ENCODE measurements at places on chromosomes 3 and 15. TPM values are rescaled to one million over a fixed set of nuclear protein-coding genes. Genes with fewer than 3 reads are reported as not detected.

GRCh38 chr3:120470870-120471269, 20.1 kb upstream of the FSTL1 start:
- no peak for DNase-seq

GRCh38 chr3:13329746-13330145, 90.4 kb downstream of the NUP210 start:
- DNase-seq: no peak

DNA sequence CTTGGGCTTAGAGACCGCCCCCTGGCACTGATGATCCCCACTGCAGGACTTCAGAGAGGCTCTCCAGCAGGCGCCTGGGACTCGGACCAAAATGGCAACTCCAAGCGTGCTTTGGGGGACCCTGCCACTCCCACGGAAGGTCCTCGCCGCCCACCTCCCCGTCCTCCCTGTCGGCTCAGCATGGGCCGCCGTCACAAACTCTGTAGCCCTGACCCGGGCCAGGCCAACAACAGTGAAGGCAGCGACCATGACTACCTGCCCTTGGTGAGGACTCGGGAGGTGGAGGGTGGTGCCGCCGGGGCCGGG, 7.7 kb downstream of the ALG3 start:
- DNase-seq: no peak

- no peak for DNase-seq
These were observed 191.7 kb upstream of the GADL1 start for GRCh38 chr3:31086148-31086547.

DNA sequence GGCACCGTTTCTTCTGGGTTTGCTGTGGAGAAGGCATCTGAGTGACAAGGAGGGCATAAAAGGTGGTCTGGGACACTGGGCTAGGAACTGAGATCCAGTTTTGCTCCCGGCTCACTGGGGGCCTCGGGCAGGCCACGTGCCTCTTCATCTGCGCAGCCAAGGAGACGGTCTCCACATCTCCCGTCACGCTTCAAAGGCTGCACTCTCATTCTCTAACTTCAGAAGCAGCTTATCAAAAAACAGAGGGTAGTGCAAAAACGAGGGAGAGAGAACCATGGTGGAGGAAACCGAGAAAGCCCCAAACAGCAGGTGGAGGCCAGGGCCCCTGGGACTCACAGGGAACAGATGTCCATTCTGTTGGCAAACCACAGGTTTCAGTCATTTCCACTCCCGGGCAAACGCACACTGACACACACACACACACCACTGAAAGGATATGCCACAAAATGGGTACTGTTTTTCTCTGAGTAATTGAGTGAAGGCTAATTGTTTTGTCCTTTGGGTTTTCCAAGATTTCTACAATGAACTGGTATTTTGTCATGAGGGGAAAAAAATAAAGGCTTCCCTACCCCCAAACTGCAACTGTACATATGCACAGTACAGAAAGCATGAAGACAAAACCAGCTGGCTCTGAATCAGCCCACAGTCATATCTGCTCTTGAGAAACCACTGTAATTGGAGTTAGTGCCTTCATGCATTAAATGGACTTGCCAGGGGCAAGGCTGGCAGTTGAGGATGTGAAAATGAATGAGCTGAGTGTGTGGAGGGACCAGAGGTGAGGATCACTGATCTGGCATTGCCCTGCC, 71.9 kb downstream of the MGLL start:
- no peak for DNase-seq

GRCh38 chr3:170999737-171000242, 26.7 kb downstream of the SLC2A2 start:
- peak; percentile 69 for DNase-seq

DNA sequence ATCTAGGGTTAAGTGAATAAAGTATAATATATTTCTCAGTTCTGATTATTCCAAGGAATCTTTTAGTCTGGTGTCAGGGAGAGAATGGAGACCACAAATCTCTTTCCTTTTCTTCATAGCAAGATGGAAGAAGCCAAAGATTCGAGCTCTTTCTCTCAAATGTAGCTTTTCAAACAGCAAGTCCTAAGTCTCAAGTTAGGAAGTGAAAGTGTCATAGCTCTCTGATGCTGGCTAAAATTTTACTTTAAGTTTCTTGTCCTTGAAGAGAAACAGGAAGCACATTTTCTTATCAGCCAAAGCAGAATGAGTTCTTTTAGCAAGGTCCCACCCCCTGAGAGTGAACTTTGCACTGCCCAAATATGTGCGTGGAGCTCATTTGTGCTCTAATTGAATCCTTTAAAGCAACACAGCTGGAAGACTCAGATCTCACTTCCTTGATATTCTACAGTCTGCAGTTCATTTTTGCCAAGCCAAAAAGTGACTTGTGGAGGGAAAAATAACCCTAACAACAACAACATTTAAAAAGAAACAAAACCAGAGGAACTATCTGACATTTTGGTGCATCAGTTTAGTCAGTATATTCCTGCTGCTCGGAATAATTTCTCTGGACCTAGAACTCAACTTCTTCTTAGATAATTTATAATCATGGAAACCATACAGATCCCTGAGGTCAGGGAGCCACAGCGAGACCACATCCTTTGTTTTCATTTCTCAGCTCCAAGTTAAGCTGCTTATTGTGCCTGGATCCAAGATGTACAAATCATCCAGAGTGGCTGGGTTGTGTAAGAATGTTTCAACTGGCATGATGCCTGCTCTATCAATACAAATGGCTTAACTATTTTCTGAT, 238.7 kb upstream of the P2RY1 start:
- DNase-seq: peak; percentile 88

DNA sequence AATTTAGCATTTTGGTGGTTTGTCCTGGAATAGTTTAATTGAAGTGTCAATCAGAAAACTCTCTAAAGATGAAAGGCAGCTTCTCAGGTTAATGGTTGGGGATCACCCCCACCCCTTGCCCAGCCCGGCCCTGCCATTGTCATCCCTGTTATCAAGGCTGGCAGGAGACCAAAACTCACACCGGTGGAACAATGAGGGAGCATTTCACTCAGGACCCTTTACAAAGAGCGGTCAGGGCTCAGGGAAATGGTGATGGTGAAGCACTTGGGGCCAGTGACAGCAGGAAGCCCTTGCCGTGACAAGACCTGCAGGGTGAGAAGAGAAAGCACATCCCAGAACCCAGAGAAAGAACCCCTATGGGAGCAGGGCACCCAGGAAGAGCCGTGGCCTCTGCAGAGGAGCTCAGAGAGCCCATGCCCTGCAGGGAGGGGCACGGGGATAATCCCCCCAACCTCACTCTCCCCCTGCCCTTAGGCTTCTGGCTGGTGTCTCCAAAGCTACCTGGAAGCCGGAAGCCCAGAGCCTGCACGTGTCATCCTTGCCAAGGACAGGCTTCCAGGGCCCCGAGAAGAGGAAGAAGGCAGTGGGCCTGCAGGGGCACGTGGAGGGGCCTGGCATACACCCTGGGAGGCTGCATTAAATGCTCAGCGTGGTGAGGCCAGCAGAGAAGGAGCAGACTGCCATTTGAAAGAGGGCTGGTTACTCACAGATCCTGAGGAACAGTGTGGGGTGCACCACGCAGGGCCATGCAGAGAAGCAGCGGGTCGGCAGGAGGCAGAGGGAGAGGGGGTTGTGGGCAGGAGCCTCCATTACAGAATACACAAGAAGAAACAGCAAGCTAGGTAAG, 80.6 kb upstream of the PRR20G start:
- no peak for DNase-seq

DNA sequence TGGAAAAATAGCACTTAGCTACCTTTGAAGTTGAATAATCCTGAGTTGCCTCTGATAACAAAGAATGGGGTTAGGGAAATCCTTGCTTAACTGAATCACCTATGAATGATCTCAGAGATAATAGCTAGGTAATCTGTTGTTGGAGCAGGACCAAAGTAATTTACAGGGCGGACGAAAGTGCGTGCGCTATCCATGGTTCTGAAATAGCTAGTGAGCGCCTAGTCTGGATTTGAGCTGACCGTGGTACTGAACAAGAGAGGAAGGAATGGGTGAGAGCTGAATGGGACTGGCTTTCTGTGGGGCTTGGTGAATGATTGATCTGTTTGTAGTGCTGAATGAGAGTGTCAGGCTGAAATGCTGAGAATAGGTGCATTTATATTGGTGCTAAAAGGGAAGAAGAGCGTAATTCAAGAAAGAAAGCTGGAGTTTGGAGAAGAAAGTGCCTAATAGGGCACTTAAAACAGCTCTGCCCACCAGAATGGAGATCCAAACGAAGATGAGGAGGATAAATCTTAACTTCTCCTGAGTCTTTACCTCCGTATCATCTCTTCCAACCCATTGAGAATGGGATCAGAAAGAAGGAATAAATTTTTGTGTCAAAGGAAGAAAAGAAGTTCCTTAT, 10.1 kb downstream of the SCN10A start:
- DNase-seq: peak; percentile 62

- DNase-seq: no peak
These were observed 1.7 kb downstream of the B3GNT5 start for GRCh38 chr3:183254487-183255347.

GRCh38 chr15:70522323-70522966, 240.9 kb downstream of the UACA start:
- no peak for DNase-seq

- DNase-seq: no peak
These were observed 35.8 kb upstream of the FBN1 start for GRCh38 chr15:48681353-48681752.

DNA sequence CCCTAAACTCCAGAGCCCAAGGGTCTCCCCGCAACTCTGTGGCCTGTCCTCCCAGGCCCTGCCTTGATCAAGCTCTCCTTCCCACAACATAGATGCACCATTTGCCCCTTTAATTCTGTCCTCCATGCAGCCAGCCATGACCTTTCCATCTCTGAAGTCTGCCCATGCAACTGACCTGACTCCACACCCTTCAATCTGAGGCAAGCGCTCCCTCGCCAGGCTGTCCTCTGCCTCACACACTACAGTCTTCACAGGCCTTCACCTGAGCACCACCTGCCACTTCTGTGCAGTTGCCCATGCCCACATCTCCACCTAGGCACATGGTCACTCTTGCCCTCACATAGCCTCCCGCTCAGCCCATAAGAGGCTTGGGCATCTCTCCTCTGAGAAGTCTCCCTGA, 244.0 kb downstream of the OCA2 start:
- DNase-seq: no peak

- DNase-seq: no peak
These were observed 55.4 kb downstream of the EOMES start for GRCh38 chr3:27666708-27667107.

DNA sequence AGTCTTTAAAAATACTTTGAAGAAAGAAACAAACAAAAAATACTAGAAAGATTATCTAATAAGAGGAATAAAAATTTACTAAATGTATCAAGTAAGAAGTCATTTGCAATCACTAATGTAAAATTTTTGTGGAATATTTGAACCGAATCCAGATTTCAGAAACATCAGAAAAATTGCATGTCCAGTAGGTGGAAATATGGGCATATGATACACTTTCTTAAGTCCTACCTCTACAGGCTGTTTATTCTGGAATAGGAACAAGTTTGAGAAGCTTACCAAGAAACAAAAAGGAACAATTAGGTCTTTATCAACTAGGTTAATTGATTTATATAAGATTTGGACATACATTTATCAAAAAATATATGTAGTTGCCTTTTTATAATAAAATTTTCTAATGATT, 292.9 kb upstream of the ROBO1 start:
- DNase-seq: no peak

DNA sequence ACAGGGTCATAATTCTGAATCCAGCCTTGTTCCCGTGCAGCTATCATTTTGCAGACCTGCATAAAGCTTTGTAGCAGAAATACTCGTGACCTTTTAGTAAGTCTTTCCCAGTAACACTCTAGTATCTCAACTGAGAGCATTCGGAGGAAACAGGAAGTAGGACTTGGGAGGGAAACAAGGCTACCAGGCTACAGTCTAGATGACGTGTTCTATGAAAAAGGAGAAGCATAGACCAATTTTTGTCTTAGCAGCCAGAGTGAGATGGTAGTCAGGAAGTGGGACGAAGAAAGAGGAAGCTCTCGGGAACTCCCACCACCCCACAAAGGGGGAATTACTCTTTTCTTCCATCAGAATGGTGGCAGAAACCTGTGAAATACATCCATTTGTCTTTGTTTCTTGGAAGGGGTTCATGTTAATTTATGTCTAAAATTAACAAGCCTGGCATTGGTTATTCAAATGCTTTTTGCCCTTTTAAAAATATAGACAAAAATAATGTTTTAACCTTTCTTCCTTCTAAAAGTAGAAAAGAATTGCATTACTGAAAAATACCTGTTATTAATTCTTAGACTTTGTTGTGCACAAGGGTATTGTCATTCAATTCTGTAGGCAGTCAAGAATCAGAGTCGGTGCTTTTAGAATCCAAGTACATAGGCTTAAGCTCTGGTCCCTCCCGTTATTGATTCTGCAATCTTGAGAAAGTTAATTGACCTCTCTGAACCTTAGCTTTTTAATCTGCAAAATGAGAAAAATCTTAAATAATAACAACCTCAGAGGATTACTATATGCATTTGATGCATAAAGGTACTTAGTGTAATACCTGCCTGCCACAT, 1.6 kb upstream of the SUCNR1 start:
- DNase-seq: no peak

- no peak for DNase-seq
These were observed 483 bp downstream of the EHD4 start for GRCh38 chr15:41971895-41972252.

Gene PLSCR5
- not detected for total RNA-seq

Gene MCTP2
- total RNA-seq: 1.2 TPM

Gene FAM162A
- 13.7 TPM for total RNA-seq

Gene TERC
- total RNA-seq: 69.2 TPM

Gene PLS1
- total RNA-seq: 0.82 TPM

Gene CCDC32
- 26.9 TPM for total RNA-seq

Gene CHRNA3
- total RNA-seq: not detected

Gene GP5
- total RNA-seq: 0.29 TPM

All from glomerular endothelial cell (primary cell).